Inflammatory macrophage treated with lipopolysaccharide for 4 hours (primary cell): ENCODE measurements at places on chromosomes 2 and 18.
A peak's percentile ranks its signal among the peaks of the same experiment; 100 is the strongest.

DNA sequence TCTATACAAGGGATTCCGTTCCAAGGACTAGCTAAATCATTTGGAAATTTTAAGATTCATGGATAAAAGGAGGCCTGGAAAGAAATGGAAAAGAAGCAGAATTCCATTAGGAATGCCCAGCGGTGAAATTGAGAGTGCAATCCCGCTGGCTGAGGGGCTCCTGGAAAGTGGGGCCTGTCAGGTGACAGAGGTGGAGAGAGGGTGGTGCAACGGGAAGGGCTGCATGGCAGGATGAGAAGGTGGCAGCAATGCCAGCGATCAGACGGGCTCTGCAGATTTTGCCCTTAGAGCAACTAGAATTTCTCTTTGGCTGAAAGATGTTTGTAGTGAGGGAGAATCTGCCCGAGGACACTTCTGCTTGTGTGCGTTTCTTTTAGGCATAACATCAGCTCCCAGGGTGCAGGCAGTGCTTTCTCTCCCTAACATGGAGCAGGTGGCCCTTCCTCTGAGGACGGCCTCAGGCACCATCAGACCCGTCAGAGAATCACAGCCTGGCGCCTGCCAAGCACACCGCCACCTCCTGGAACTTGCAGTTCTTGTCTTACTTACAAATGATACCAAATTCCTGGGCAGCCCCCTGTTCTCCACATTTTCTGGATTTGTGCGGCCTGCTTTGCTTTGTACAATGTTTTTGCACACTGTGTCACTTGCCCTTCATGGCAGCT, 261.6 kb downstream of the NDUFA10 start:
- no peak for DNase-seq

DNA sequence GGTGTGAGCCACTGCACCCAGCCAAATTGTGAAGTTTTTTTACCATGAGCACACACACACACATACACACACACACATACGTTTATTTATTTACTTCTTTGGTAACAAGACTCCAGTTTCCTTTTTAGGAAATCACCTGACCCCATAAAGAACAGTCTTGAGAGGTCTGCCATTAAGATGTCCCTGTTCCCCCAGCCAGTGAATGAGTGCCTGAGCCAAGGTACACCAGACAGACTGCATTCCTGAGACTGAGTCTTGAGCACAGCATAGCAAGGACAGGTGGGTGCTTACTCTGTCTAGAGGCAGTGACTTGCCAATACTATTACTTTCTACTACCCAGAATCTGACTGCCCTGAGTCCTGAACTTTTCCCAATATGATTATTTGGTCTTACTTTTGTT, 167.2 kb upstream of the SATB2 start:
- no peak for DNase-seq

DNA sequence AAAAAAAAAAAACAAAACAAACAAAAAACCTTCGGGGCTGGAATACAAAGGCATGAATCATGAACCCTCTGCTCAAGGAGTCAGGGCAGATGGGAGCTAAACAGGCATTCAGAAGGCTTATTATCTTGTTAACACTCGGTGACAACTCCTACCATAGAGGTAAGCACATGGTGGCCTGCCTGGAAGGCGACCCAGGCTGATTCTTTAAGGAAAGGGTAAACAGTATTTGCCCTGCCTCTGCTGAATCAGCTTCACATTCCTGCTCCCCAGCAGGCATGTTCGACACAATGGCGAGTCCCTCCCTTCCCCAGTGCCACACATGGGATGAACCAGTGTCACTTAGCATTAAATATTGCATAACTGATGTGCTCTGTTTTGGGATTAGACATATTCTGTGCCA, 191.9 kb downstream of the ARL4C start:
- no peak for DNase-seq

DNA sequence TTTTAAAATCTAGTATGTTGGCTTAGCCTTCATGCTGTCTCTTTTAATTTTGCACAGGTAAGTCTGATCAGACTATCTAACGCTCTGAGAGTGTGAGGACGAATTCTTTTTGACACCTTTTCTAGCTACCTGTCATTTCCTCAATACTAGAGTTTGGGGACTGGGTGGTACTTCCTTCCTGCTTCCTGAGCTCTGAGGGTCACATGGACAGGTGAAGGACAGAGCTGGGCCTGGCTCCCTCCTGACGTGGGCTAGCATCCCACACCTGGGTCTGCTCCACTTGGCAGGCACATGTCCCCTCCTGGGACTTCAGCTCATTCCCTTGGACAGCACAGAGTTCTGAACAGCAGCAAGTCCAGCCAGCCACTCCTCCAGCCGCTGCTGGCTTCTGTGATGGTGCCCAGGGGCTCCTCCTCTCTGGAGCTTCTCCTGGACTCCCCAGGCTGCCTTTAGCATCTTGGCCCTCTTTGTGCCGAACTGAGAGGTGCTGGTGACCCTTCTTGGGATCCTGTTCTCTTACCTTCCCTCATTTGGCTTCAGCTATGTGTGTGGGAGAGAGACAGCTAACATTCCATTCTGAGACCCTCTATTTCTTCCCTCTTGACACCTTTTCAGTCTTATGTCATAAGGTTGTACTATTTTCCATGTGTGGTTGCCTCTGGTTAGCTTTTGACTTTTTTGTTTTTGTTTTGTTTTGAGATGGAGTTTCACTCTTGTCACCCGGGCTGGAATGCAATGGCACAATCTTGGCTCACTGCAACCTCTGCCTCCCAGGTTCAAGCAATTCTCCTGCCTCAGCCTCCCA, 106.9 kb downstream of the B3GNT2 start:
- DNase-seq = peak; percentile 39

DNA sequence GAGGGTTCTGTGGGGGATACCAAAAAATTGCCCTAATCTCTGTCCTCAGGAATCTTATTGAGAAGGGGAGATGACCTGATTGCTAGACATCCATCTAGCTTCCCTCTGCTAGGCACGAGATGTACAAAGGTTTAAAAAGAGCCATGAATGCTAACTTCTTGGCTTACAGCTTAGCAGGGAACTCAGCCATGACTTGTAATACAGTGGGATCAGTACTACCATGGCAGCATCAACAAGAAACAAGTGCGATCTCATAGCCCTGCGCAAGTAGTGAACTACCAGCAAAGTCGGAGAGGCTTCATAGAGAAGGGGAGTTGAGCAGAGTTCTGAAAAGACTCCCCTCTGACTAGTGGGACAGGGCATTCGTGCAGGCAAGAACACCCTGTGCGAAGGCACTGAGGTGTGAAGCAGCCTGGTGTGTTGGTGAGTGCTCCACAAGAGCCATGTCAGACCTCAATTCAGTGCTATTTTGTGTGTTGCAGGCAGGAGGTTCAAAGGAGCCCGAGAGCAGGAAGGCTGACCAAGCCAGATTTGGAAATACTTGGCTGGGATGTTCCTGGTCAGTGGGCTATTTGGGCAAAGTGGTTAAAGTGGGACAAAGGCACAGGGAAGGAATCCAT, 130.0 kb downstream of the FMNL2 start:
- DNase-seq = no peak

DNA sequence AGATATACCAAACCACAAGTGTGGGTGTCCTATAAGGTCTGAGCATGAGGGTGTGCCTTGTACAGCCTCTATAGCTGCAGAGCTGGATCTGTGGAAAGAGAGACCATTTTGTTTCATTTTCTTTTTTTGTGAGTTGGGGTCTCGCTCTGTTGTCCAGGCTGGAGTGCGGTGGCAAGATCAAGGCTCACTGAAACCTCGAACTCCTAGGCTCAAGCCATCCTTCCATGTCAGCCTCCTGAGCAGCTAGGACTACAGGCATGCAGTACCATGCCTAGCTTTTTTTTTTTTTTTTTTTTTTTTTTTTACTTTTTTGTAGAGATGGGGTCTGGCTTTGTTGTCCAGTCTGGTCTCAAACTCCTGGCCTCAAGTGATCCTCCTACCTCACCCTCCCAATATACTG, 10.7 kb downstream of the KIF3C start:
- no peak for DNase-seq

GRCh38 chr2:212968284-212969081, 182.9 kb downstream of the IKZF2 start:
- no peak for DNase-seq

DNA sequence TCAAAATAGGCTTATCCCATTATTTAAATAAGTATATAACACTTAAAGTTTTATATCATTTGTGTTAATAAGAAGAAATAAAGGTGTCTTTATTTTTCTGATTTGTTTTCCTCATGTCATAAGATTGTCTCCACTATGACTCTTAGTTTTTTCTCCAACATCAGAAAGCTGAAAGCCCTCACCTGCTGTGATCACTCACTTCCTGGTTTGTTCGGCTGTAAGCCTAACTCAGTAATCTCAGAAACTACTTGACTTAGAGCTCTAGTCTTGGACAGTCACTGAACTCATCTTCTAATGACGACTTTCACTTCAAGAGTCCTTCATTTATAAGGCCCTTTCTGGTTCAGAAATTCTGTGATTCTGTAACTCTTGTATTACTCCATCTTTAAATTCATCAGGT, 311.0 kb downstream of the ZEB2 start:
- DNase-seq = no peak

GRCh38 chr2:234025891-234026401, 24.6 kb upstream of the SPP2 start:
- DNase-seq = no peak

DNA sequence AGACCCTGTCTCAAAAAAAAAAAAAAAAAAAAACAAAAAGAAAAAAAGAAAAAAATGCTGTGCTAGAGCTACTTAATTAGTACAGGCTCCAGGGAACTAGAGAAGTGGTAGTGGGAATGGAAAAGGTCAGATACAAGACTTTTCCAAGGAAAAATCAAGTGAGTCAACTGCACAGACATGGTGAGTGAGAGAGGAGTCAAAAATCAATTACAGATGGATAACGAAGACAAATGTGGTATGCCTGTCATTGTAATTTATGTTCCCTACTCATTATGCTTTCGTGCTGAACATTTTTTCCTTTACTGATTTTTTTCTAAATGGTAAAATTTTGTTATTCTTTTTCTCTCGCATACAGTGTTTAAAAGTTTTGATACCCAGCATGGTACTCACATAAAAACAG, 111.5 kb downstream of the MDH1 start:
- no peak for DNase-seq

DNA sequence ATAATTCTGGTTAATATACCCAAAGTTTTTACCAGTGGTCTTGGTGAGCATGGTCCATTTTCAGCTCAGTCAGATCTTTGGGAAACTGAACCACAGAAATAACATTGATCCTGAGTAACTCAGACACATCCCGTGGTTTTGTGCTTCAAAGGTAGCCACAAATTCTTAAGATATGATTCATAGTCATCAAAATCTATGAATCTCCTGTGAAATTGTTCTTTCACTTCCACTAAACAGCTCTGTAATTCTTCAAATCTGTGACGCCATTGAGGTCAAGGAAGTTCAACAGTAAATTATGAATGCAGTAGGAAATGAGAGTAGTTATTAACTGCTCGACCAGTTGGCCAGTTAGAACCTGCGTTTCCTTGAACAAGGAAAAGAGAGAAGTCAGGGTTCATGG, 147.3 kb downstream of the IRS1 start:
- peak; percentile 82 for DNase-seq

DNA sequence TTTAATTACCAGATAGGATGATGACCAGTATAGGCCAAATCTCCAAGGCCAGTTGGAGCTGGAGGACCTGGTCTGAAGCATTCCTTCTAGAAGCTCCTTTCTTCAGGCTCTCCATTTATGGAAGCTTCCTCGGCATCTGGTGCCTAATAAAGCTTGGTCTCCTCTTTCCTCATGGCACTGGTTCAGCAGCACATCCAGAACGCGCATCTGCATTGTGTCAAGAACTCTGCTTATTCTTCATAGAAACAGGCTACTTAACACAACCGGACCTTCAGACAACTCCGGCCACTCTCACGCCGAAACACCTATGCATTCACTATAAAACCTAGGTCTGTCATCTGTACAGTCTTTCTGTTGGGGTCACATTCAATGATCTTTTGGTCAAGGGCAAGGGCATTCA, 99.8 kb downstream of the COL6A3 start:
- DNase-seq = no peak

DNA sequence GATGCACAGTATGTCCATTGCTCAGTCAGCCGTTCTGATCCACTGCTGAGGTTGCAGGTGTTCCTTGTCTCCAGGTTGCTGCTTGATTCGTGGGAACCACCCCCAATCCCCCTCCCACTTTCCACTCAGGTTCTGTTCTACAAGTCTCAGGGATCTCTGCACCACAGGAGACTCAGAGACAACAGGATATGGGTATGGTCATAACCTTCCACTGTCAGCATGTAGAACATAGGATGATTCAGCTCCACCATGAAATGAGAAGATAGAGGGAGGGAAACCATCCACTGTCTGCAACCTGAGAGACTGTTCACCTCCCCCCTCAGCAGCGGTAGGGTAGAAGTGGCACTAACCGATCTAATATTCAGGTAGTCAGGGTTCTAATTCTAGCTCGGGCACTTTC, 19.0 kb upstream of the KLF7 start:
- DNase-seq = no peak

DNA sequence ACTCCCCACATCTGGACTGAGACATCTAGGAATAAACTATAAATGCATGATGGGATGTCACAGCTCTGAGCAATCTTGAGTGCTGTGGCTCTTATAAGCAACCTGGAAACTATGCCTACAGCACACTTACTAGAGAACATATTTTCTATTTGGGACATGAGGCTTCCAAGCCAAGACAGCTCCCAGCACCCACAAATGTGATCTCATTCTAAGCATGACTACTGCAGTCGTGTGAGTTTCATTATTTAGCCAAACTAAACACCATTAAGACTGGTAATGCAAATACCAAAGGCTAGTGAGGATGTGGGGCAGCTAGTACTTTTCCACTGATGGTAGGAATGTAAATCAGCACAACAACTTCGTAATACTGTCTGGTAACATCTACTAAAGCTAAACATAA, 72.5 kb downstream of the RTTN start:
- no peak for DNase-seq
